CD4-positive, alpha-beta memory T cell (primary cell): ENCODE measurements at places on chromosomes 1 and 21.

- peak; percentile 77 for DNase-seq
These were observed at the start of gene ZSWIM5 for GRCh38 chr1:45205910-45206721. Gene ZSWIM5 (minus strand): TSS chr1:45206605. CDS start chr1:45206350, 255 bp downstream.

DNA sequence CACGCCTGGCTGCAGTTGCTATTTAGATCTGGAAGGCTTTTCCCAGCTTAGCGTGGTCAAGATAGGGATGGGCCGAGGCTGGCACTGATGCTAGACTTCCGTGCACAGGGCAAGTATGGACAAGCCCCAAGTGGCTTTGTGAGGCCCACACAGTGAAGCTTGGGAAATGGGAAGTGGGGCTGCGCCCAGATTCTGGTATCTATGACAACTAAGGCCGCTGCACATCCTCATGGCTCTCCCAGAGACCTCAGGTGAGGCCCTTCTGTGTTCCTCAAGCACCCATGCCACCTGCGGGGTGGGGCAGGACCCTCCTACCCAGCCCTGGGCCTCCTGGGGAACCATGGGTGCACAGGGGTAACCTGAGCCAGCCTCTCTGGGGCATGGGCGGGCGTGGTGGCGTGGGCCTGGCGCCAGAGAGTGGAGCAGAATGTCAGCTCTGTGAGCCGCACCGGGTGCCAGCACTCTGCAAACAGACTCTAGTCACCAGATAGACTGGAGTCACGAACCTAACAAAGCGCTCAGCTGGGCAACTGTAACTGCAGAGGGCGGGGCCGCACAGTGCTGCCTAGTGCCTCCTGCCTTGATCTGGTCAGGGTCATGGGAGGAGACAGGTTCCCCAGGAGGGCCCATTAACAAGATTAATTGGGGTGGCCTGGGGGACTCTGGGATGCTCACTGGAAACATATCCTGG, 46.4 kb downstream of the ELF3 start:
- DNase-seq, result no peak

DNA sequence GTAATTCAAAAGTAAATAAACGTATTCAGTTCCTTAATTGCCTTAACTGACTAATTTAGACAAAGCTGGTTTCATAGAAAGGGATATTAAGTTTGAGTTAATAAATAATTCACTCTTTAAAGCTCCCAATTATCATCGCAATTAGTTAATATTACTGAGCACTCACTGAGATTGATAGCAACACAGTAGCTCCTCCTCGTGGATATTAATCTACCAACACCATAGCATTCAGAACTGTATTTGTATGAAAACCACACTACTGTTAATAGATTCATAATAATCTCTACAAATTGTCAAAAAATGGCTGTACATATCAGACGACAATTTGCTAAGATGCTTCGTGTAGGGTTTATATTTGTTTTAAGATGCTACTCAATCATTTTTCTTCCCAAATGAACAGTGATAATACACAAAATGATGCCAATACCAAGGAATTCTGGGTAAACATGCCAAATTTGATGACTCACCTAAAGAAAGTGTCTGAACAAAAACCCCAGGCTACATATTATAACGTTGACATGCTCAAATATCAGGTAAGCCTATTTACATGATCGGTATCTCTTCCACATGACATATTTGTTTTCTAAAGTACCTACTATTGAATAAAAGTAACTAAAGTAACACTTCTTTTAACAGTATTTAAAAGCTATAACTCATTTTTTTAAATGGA, 18.8 kb upstream of the DYNLT5 start:
- DNase-seq, result no peak

- peak; percentile 74 for DNase-seq
These were observed 123.5 kb downstream of the PTPN14 start for GRCh38 chr1:214427871-214428277.

DNA sequence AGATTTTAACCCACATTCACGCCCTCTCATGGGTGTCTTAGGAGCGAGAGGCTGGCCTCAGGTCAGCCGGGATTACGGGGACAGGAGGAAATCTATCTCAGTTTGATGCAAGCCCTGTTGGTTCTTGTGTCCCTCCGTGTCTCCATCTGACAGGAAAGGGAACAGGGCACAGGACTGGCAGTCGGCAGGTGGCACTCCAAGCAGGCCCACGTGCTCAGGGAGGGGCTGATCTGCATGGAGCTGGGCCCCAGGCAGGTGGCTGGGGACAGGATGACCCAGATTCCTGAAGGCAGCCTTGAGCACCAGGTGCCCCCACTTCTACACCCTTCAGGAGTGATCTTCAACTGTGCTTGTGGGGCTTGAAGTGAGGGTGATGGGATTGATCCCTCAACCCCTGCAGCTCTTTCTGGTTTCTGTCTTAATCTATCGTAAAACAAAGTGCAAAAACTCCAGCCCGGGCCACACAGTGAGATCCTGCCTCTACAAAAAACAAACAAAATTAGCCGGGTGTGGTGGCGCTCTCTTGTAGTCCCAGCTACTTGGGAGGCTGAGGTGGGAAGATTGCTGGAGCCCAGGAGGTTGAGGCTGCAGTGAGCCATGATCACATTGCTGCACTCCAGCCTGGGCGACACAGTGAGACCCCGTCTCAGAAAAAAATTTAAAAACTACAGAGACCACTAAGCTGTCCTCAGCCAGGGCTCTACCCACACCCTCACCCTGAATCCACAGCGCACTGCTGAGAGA, 8.3 kb downstream of the PLEKHG5 start:
- no peak for DNase-seq

- DNase-seq, result no peak
These were observed 5.4 kb downstream of the SLC6A9 start for GRCh38 chr1:44025816-44026215.

GRCh38 chr1:184745110-184745509, 9.5 kb downstream of the EDEM3 start:
- no peak for DNase-seq

GRCh38 chr1:14083277-14083676, 383.3 kb downstream of the PRDM2 start:
- no peak for DNase-seq

GRCh38 chr21:45091550-45092322, 17.4 kb downstream of the ADARB1 start:
- DNase-seq, result no peak

- no peak for DNase-seq
These were observed 4.7 kb downstream of the FAM229A start for GRCh38 chr1:32357614-32358013.

GRCh38 chr21:33403786-33404585, 773 bp downstream of the IFNGR2 start:
- DNase-seq, result peak; percentile 20

- no peak for DNase-seq
These were observed 83.8 kb downstream of the RHOU start for GRCh38 chr1:228818928-228819630.

GRCh38 chr1:79259390-79260336, 253.1 kb upstream of the ADGRL4 start:
- DNase-seq, result no peak

DNA sequence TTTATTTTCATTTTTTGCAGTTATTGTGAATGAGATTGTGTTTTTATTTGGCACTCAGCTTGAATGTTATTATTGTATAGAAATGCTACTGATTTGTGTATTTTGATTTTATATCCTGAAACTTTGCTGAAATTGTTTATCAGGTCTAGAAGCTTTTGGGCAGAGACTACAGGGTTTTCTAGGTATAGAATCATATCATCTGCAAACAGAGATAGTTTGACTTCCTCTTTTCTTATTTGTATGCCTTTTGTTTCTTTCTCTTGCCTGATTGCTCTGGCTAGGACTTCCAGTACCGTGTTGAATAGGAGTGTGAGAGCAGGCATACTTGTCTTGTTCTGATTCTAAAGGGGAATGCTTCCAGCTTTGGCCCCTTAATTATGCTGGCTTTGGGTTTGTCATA, 27.3 kb downstream of the ZNF691 start:
- DNase-seq, result no peak

GRCh38 chr1:236888903-236889302, 93.8 kb downstream of the MTR start:
- DNase-seq, result no peak

DNA sequence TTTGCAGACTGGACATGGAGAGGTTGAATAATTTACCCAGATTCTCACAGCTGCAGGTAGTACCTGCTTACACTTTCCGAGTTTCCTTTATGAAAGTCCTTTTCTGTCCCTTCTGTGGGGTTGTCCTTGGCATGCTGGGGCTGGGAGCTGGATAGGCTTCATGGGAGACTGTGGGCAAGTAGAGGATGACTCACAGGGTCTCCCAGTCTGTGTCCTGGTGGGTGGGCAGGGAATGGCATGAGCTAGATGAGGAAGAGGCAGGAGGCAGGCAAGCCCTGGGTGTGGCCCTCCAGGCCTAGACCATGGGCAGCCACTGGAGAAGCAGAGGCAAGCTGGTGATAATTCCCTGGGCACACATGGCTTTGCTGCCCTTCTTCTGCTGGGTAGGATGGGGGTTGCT, 80.6 kb downstream of the NAV1 start:
- no peak for DNase-seq

DNA sequence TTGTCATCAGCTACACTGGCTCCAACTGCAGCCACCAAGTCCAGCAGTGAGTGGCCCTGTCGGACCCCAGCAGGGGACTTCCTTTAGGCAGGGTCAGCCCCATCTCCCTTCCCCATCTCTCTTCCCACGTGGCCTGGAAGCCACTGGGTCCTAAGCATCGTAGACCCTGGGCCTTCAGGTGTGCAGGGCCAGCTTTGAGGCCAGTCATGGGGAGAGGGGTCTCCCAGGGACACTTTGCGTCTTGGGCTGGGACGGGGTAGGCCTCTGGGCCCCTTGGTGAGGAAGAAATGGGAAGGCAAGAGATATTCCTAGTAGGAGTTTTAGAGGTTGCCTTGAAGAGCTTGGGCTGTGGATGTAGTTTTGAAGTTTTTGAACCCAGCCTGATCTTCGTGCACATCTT, 12.1 kb upstream of the MIIP start:
- DNase-seq, result no peak

DNA sequence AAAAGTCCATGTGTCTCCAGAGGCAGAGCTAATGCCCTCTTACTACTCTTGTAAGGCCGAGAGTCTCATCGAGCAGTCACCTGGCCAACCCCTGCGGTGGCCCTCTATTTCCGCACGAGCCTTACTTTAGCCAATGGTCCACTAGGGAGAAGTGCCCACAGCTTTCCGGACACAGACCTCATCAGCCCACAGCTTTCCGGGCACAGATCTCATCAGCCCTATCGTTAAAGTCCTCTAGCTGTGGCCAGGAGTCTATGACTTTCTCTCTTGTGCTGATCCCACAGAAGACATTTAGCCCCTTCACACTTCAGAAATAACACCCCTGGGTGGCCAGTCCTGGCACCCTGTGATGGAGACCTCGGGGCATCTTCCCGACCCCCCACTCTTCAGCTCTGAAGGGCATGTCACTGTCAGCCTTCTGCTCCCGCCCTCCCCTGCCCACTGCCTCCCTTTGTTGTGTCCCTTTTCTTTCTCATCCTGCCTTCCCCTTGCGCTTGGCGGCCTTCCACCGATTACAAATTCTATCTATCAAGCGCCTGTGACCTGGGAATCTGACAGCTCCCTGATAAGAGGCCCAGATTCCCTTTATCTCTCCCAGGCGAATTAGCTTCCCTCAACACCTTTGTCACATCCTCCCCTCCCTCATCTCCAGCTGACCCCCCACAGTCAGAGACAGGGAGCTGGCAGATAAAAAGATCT, 161.0 kb downstream of the PLXNA2 start:
- DNase-seq, result no peak

GRCh38 chr1:110003747-110004428, 19.3 kb downstream of the AHCYL1 start:
- peak; percentile 10 for DNase-seq

DNA sequence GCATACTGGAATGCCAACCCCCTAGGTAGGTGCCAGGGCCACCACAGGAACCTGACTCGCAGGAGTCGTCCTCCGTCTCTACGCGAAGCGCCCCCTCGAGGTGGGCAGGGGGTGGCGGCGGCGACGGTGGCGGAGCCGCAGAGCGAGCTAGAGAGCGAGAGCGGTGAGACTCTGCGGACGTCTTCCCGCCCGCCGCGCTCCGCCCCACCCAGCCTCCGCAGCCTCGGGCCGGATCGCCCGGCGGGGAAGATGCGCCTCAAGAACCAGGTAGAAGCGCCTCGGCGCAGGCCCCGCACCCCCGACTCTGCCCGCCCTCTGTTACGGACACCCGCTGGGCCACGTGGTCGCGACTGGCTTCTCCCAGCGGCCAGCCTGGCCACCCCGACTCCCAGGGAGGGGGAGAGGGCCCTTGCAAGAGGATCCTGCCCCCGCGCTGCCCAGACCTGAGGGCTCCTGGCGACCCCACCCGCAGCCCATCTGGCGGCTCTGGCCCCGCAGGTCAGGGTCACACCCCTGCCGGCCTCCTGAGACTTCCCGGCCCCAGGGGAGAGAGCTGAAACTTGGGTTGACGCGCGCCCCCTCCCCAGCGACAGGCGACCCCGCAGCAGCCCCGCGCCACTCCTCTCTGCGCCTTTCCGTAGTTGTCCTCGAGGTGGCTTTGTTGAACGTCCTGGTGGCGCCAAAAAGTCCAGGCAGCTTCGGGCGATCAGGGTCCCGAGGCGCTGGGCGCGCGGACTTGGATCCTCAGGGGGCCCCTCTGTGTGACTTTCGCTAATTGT, 24.4 kb upstream of the AGBL4 start:
- peak; percentile 5 for DNase-seq

- no peak for DNase-seq
These were observed 667.1 kb upstream of the PKN2 start for GRCh38 chr1:88016947-88017346.

DNA sequence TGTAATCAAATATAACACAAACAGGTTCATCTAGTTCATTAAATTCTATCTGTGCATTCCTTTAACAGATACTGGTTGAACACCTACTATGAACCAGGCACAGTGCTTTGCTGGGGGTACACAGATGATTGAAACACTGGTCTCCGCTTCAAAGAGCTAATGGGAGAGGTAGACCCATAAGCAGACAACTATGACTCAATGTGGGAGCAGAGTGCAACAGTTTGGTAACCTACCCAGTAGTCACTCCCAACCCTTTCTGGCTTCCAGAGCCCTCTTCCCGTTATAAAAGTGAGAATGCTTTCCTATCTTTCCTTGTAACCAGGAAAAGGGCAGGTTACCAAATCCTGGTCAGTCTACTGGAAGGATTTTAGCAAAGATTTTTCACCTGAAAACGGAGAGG, 8.0 kb upstream of the ETV3 start:
- no peak for DNase-seq
